ENCODE measurements at places on chromosomes 12 and 14. TPM values are rescaled to one million over a fixed set of nuclear protein-coding genes. Genes with fewer than 3 reads are reported as not detected.

GRCh38 chr12:106114447-106115068 lies 24.2 kb downstream of the NUAK1 start:
- H3K27me3 ChIP-seq, result no peaks in the 10 kb centered on the region
- peak overlapping the region; percentile 71 for H3K27ac ChIP-seq
- no peak overlapping the region for H3K4me3 ChIP-seq
- peaks cover 37% of the 10 kb centered on the region for H3K4me1 ChIP-seq

DNA sequence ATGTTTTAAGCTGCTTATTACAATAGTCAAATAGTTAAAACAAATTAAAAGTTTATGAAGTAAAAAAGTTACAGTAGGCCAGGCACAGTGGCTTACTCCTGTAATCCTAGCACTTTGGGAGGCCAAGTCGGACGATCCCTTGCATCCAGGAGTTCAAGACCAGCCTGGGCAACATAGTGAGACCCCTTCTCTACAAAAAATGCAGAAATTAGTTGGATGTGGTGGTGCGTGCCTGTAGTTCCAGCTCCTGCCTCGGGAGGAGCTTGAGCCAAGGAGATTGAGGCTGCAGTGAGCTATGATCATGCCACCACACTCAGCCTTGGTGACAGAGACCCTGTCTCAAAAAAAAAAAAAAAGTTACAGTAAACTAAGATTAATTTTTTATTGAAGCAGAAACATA lies 142.6 kb downstream of the MIPOL1 start:
- no peak overlapping the region for H3K27ac ChIP-seq
- H3K4me1 ChIP-seq, result no peaks in the 10 kb centered on the region
- no peaks in the 10 kb centered on the region for H3K27me3 ChIP-seq
- H3K36me3 ChIP-seq, result no peaks in the 10 kb centered on the region
- H3K4me3 ChIP-seq, result no peak overlapping the region

GRCh38 chr14:24956104-24956503 lies 93.8 kb downstream of the STXBP6 start:
- H3K36me3 ChIP-seq, result no peaks in the 10 kb centered on the region
- DNase-seq, result no peak
- H3K27ac ChIP-seq, result no peak overlapping the region
- H3K4me1 ChIP-seq, result peaks cover 42% of the 10 kb centered on the region
- no peaks in the 10 kb centered on the region for H3K27me3 ChIP-seq
- H3K4me3 ChIP-seq, result no peak overlapping the region

GRCh38 chr12:53696285-53696654 lies 20.4 kb upstream of the ATP5MC2 start:
- no peaks in the 10 kb centered on the region for H3K36me3 ChIP-seq
- no peak overlapping the region for H3K4me3 ChIP-seq
- H3K27ac ChIP-seq, result no peak overlapping the region
- peaks cover 64% of the 10 kb centered on the region for H3K27me3 ChIP-seq

DNA sequence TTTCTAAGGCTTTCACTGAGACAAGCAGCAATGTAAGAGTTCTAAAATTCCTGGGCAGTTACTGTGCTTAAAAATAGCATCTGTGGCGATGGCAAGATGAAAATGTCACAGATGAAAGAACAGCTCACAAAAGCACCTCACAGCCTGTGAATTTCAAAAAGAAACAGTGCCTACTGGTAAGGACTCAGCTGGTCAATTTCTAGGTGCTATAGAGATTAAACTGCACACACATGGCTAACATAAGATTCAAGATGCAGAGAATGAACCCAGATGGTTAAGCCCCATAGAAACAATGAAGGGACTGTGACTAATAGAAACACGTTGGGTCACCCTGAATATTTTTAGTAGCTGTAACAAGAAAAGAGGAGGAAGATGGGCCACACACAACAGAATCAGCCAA lies 12.0 kb upstream of the IL26 start:
- H3K36me3 ChIP-seq, result no peaks in the 10 kb centered on the region
- H3K27me3 ChIP-seq, result no peaks in the 10 kb centered on the region
- no peak for DNase-seq
- peak overlapping the region; percentile 58 for H3K27ac ChIP-seq

GRCh38 chr14:59638885-59639284 lies 62.3 kb upstream of the CCDC175 start:
- no peak overlapping the region for H3K4me3 ChIP-seq
- H3K36me3 ChIP-seq, result no peaks in the 10 kb centered on the region
- no peak for DNase-seq
- H3K27me3 ChIP-seq, result no peaks in the 10 kb centered on the region
- no peak overlapping the region for H3K27ac ChIP-seq
- H3K4me1 ChIP-seq, result no peaks in the 10 kb centered on the region

GRCh38 chr14:53545217-53545616 lies 392.1 kb upstream of the DDHD1 start:
- no peaks in the 10 kb centered on the region for H3K27me3 ChIP-seq
- DNase-seq, result no peak
- no peaks in the 10 kb centered on the region for H3K36me3 ChIP-seq
- peaks cover 28% of the 10 kb centered on the region for H3K4me1 ChIP-seq
- H3K4me3 ChIP-seq, result no peak overlapping the region

GRCh38 chr12:2854669-2855453 lies 2.0 kb downstream of the TEX52 start:
- no peak overlapping the region for H3K4me3 ChIP-seq
- no peaks in the 10 kb centered on the region for H3K4me1 ChIP-seq
- no peaks in the 10 kb centered on the region for H3K36me3 ChIP-seq
- H3K27ac ChIP-seq, result no peak overlapping the region
- no peaks in the 10 kb centered on the region for H3K27me3 ChIP-seq
- DNase-seq, result no peak

The TMCC3 gene
- 8.3 TPM for total RNA-seq

The MAX gene
- total RNA-seq, result 61.6 TPM

All from sigmoid colon (tissue), 7 donors.